ENCODE measurements at places on chromosomes 7 and 10.

GRCh38 chr7:82572195-82572880 lies 128.8 kb upstream of the CACNA2D1 start:
- DNase-seq: peak; percentile 83

DNA sequence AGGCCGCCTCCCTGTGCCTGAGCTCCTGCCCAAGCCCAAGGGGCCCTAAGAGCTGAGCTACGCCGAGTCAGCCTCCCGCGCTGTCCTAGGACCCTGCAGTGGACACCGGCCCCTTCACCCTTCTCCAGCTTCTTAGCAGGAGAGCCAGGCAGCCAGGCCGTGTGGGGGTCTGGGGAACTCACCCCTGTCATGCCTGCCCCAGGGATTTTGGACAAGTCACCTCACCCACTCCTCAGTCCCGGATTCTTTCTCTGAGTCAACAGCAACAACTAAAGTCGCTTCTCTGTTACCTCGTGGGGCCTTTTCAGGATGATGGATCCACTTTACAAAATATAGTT lies 79.3 kb downstream of the MKI67 start:
- DNase-seq: no peak

DNA sequence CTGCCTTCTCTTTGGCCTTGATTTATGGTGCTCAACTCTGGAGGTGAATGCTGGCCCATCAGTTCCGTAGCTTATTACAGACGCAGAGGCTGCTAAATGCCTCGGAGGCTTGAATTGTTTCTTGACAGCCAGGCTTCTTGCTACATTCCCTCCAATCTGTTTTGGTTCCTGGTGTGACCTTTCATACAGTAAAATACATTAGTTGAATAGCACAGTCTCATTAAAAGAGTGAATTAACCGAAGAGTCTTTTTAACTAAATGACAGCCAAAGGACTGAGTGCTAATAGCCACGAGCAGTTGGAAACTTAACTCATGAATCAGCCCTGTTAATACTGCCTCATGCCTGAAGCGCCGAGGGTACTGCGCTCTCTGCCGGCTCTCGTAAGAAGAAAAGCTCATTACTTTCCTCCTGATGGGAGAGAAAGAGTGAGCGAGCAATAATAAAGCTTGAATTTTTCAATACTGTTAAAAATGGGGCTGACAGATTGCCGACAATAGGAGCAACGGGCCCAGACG lies 236.4 kb upstream of the GPR26 start:
- DNase-seq: no peak

DNA sequence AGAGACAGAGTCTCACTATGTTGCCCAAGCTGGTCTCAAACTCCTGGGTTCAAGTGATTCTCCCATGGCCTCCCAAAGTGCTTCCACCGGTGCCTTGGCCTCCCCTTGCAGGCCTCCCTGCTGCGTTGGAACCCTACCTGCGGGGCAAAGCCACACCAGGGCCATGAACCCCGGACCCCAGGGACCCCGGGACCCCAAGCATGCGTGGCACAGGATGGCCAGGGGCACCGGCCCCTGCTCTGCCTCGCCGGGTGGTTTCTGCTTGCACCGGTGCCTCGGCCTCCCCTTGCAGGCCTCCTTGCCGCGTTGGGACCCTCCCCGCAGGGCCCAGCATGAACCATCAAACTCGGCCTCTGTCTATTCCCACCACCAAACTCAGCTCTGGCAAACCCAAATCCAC lies 301.0 kb upstream of the NPVF start:
- DNase-seq: no peak

GRCh38 chr10:11684717-11685645 lies 57.2 kb upstream of the ECHDC3 start:
- peak; percentile 34 for DNase-seq

- no peak for DNase-seq
These were observed 16.9 kb upstream of the PRF1 start for GRCh38 chr10:70619271-70620019.

GRCh38 chr7:101614939-101615302 lies 14.2 kb downstream of the MYL10 start:
- no peak for DNase-seq

GRCh38 chr10:115903207-115903606 lies 369.8 kb downstream of the GFRA1 start:
- no peak for DNase-seq

DNA sequence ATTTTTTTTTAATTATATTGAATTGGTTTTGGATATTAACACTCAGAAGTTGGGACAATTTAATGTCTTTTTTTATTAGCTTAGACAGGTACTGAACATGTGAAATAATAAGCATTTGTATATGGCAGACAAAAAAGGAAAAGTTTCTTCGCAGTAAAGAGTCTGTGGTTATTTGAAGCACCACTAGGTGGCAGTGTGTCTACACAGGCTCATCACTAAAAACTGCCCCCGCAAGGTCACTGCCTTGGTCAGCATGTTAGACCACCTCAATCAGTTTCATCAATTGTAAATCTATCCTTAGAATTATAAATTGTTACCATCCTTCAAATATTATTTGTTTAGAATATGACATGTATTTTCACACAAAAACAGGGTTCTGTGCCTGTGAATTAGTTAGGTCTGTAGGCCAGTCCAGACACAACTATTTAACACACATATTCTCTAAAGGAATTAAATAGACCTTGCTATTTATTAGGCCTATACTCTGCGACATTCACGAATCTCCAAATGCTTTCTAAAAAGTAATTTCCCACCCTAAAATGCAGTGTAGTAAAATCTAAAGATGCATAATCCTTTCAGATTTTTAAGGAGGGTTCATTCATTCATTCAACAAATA lies 17.0 kb downstream of the PNLIPRP3 start:
- DNase-seq: no peak

DNA sequence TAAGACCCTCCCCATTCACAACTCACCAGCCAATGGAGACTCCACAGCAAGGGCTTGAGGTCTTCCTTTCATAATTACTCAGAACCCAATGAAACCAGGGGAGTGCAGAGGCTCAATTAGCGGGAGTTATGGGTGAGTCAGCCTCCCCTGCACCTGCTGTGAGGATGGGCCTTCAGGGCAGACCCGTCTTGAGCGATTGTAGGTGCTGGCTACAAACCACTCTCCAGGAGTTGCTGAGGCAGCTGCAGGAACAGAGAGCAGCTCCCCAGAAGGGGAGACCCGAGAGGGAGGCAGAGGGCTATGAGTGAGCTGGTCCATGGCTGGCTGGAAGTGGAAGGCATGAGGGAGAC lies 58.5 kb upstream of the SORCS3 start:
- DNase-seq: no peak

GRCh38 chr10:6877722-6878392 lies 297.8 kb upstream of the PRKCQ start:
- DNase-seq: peak; percentile 22

DNA sequence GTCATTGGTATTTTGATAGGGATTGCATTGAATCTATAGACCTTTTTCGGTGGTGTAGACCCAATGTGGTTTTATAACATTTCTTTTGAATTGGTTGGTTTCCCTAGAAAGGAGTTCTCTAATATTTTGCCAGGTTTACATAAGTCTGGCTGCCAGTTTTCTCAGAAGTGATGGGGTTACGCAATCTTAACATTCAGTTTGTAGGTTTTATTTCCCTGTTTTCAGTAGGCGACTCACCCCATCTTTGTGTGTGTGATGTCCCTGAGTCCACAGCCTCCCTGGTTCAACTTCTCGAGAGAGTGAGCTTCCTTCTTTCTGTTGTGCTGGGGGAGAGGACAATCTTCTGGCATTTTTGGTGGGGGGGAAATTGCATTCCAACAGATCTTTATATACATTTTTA lies 9.6 kb upstream of the KIF5B start:
- DNase-seq: no peak

- no peak for DNase-seq
These were observed 542.0 kb downstream of the TNS3 start for GRCh38 chr7:47039904-47040303.

- DNase-seq: no peak
These were observed 434.2 kb downstream of the PHTF2 start for GRCh38 chr7:78232806-78233205.

GRCh38 chr10:119650062-119650461 lies 1.1 kb upstream of the BAG3 start:
- DNase-seq: no peak

GRCh38 chr10:25555865-25556264 lies 378.2 kb upstream of the MYO3A start:
- DNase-seq: no peak

DNA sequence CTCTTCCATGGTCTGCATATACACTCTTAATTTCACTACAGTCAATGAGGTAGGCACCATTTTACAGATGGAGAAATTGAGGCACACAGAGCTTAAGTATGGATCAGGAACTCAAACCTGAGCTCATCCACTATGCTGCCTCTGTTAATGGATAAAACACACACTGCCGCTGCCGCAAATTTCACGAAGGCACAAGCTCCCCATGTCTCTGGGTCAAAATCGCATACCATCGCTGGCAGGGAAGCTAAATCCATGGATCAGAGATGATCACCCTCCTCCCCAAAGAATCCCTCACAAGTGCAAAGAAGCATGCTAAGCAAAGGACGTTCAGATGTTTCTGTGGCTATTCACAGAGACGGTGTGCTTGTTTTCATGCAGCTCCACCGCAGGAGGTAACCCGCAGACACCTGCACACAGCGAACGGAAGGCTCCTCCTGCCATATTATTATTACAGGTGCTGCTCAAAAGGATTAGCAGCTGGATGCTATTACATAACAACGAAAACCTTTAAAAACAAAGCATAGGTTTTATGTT lies 109.3 kb downstream of the UBE2H start:
- DNase-seq: no peak

DNA sequence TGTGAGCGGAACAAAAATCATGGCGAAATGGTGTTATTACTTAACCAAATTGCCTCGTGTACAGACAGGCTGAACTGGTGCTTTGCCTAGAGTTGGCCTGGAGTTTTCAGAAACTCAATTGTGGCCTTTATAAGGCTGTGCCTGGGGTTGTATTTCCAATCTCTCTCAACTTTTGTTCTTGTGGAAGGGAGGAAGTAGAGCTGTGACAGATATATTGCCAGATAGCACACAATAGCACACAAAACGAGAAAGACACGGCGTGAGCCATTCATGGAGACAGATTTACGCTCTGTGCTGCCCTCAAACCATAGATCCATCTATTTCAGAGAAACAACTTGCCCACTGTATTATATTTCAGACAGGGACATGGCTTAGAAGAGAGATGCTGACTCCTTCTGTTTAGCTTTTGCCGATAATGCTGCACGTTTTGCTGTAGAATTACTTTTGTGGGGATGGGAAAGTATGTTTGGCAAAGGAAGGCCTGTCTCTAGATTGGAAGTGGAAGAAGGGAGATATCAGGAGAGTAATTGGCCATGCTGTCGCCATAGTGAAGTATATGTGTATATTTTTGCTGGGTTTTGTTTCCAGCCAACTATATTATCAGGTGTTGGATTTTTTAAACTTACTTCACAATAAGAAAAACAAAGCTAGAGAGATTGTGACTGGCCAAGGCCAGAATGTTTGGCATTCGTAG lies 80.4 kb downstream of the AUTS2 start:
- no peak for DNase-seq

DNA sequence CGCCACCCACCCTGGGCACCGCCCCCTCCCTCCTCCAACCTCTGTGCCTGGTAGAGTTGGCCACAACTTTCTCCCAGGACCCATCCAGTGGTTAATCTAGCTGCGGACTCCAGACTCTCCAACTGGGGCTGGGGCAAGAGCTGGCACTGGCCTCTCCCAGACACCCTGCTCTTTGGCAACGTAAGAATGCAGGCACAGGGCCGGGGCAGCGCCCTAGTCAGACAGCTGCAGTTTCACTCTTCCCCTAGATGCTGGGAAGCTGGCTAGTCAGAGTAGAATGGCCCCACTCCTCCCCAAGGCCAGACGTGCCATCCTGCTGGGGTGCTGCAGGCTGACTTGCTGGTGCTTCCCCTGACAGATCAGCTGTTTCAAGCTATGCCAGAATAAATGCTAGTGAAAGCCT lies 22.1 kb downstream of the HSPA12A start:
- DNase-seq: no peak

GRCh38 chr7:142754681-142755575 lies 5.7 kb downstream of the PRSS1 start:
- DNase-seq: no peak

DNA sequence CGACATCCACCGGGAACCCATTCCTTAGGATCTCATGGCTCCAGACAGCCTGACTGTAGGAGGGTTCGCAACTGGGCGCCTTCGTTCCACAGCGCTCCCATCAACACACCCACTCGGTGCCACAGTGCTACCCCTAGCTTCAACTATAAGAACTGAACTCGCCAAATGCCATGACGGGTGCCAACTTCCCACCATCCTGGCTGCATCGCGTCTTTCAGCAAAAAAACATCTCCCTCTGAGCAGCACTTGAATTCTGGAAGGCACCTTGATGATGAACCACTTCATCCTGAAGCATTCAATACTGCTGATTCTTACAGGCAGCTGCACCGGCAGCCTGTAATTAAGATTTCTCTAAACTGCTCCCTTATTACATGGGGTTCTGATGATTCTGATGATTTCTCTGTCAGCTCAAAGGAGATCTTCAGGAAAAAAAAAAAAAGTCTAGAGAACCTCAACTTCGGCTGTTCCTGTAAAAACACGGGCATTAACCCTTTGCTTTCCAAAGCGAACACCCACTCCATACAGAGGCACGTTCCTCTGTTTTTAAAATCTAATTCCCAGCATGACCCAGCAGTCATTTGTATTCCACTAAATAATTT lies 1.3 kb downstream of the CYTH3 start:
- DNase-seq: peak; percentile 52

DNA sequence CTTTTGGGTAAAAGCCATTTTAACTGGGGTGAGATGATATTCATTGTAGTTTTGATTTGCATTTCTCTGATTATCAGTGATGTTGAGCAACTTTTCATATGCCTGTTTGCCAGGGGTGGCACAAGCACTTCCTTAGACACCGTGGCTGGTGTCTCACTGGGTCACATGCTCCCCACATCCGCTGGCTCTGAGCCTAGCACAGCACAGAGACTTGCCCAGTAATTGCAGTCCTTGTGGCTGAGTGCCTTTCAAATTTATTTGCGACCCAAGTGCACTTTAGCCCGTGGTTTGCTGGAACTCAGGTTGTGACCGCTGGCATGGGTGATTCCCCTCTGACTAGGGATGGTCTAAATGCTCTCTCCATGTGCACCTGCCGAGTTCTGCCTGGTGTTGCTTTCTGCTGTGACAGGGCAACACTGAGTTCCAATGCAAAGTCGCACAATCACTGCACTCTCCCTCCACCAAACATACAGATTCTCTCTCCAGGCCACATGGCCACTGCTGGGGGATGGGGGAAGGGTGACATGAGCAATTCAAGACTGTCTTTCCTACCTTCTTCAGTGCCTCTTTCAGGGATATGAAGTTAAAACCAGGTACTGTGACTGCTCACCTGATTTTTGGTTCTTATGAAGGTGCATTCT lies 66.5 kb downstream of the ZNF277 start:
- no peak for DNase-seq

- DNase-seq: no peak
These were observed 410.8 kb upstream of the ETV1 start for GRCh38 chr7:14400271-14400670.

DNA sequence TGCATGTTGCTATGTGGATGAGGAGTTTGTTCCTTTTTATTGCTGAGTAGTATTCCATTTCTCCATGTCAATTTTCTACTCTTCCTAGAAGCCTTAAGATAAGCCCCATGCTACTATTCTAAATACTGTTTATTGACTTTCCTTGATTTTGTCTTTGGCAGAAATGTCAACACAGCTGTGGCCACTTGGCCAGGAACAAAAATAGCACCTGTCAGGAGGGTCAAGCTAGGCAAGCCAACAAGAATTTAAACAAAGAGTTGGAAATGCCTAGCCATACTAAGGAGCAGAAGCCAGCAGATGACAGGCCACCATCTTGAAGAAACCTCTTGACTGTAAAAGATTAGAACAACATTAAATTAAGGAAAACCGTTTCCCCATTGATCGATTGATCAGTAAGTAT lies 34.7 kb downstream of the JAZF1 start:
- DNase-seq: no peak
